ENCODE measurements at places on chromosomes 7 and 10.

DNA sequence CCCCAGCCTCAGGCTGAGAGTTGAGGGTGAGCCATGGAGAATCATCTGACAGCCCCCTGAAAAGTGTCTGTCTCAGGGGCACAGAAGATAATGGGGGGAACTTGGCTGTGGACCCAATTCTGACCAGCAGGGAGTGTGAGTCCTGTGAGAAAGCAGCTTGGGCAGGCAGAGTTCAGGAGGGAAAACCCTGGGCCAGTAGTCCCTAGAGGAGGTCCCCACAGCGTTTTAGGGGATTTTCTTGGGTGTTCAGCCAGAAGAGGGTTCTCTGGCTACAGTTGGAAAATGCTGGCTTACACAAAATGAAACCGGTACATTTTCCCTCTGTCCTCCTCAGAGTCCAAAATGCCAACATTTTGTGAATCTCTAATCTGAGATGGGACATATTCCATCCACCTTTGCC is 35.8 kb upstream of the TRIM8 start:
- DNase-seq: no peak

- DNase-seq: no peak
These were observed 59.4 kb upstream of the MXI1 start for GRCh38 chr10:110147961-110148360.

GRCh38 chr7:23662124-23662983 is 17.6 kb upstream of the FAM221A start:
- peak; percentile 52 for DNase-seq

DNA sequence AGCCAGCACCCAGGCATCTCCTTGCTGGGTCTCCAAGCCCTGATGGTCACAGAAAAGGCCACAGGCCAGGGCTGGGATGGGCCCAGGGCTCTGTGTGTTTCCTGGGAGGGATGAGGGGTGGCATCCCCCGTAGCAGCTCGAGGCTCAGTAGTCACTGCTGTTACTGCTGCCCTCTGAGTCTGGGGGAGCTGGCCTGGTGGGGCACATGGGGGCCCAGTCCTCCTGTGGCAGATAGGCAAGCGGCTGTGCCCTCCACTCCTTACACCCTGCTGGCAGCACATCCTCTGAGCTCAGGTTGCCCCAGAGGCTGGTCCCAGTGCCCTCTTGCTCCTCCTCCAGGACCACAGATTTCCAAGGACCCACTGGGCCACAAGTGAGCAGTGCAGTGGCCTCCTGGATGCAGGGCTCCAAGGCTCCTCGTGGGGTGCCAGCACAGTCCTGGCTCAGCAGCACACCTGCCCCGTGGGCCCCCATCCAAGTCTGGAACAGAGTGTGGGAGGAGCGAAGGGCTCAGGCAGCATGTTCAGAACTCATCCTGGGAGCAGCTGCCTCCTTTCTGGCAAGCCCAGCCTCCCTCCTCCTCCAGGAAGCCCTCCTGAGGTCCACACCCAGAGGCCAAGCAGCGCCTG is 31.5 kb upstream of the TUBB8 start:
- no peak for DNase-seq

DNA sequence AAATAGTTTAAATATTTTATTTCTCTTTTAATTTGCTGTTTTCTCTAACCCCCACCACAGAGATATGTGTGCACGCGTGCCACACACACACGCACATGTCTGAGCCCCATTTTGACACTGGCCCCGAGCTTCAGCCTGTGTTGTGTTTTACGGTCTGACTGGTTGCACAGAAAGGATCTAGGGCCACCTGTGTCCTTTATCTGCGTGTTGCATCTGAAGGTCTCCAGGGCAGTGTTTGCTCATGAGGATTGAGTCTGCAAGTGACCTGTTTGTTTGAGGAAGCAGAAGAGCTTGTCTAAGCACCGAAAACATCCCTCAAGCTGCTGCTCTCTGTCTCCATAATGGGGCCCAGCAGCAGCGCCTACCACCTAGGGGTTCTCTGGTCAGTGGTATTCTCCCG is 266.4 kb upstream of the LYZL1 start:
- no peak for DNase-seq

GRCh38 chr10:121069061-121069850 is 218.1 kb downstream of the WDR11 start:
- no peak for DNase-seq

GRCh38 chr10:49055221-49055849 is 60.0 kb downstream of the VSTM4 start:
- DNase-seq: no peak

DNA sequence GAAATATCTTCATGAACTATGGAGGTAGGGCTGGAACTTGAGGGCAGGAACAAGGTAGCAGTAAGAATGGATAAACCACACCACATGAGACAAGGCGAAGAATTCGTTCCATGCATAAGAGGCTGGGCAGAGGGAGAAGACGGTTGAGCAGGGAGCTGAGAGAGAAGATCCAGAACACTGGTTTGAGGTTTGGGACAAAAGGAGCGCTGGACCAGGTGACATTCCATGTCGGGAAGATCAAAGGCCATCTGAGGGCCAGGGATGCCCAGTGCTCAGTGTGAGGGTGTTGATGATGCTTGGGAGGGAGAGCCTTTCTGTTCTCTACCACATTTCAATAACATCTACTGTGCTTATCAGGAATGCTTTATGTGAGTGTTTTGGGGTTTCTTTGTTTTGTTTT is 52.8 kb downstream of the WIPF3 start:
- no peak for DNase-seq

GRCh38 chr7:99559175-99559915 is 903 bp downstream of the ZNF655 start:
- DNase-seq: no peak

DNA sequence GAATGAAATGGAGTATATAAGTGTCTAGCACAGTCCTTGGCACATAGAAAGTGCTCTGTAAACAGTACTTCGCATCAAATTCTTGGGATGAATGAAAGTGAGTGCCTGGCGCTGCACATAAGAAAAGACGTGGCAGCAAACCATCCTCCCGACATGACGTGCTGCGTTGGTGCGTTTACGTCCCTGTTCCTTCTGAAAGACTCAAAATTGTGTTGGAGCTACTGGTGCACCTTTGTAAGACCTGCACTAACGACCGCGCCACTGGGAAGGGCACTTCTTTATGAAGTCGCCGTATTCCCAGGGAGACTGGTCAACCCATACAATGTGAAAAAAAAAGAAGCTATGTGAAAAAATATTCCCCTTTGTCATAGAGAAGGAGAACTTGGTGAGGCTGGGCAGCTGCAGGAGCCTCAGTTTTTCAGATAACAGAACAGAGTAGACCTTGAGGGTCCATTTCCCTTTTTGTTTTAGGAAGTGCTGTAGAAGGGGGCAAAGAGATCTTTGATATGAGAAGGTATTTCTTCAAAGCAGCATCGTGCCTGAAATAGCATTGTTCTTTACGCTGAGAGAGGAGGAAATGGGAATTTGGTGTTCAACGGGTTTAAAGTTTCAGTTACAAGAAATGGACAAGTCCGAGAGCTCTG is 91.7 kb downstream of the PTPRE start:
- DNase-seq: no peak

- DNase-seq: no peak
These were observed 66.5 kb upstream of the EEPD1 start for GRCh38 chr7:36086571-36086970.

- peak; percentile 33 for DNase-seq
These were observed at the start of gene RBP4 for GRCh38 chr10:93601146-93601773. RBP4 (minus strand) TSS chr10:93601235; CDS start chr10:93601028, 207 bp downstream.

DNA sequence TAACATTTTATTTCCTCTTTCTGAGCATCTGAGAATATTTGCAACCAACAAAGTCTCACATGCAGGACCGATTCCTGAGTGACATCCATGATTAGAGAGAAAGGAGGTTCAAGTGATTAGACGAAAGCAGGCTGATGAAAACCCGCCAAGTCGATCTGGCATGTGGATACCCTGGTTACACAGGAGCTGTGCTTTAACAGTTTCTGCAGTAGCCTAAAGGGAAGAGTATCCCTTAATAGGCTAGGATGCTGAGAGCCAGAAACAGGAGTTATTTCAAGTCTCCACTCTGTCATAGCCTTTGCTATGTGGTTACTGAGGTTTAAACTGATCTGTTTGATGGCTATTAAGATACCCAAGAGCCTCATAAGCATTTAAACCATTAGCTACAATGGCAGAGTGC is 82.5 kb downstream of the PRKCQ start:
- DNase-seq: no peak

GRCh38 chr7:20742913-20743312 is 43.8 kb downstream of the SP8 start:
- no peak for DNase-seq

DNA sequence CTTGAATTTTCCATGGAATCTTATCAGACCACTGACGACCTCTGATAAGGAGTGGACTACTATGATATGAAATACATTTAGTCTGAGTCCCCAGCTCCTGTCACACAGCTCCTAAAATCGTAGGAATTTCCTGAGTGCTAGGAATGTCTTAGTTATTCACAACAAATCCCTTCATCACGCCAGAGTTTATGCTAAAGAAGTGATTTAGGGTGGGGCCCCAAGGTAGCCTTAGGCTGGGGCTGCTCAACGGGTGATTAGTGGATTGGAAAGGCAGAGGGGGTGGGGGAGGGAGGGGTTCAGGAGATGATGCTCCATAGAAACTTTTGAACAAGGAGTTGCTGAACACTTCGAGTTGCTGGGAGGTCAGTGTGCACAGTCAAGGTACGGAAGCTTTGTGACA is 7.0 kb upstream of the TET1 start:
- DNase-seq: peak; percentile 58

- DNase-seq: no peak
These were observed 95.8 kb downstream of the SEMA3C start for GRCh38 chr7:80823057-80823456.

- DNase-seq: no peak
These were observed 43.9 kb upstream of the SRGN start for GRCh38 chr10:69043931-69044531.

DNA sequence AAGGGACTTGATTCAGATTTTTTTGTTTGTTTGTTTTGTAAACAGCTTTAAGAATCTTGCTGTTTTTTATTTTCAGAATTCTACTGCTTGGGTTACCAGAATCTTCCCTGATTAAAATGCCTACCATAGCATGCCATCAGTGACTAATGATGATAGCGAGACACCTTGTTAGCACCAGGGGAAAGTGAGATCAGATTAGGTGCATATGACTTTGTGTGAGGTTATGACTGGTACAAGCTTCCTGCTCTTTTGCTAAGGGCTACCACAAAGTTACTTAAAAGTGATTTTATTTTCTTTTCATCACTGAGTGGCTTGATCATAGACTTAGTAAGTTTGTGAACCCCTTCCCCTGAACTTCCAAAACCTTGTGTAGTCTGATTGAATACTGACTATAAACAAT is 93.5 kb downstream of the SND1 start:
- no peak for DNase-seq

DNA sequence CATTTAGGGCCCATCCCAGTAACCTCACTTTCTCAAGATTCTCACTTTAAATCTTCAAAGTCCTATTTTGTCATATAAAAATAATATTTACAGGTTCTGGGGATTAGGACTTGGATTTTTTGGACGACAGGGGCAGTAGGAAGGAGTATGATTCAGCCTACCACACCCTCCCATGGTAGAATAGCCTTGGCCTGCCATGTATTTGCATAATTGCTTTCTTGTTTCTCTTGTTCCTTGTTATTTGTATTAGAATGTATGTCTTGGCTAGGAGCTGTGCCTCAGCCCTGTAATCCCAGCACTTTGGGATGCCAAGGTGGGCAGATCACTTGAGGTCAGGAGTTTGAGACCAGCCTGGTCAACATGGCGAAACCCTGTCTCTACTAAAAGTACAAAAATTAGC is 92.5 kb downstream of the ELAPOR2 start:
- DNase-seq: no peak

DNA sequence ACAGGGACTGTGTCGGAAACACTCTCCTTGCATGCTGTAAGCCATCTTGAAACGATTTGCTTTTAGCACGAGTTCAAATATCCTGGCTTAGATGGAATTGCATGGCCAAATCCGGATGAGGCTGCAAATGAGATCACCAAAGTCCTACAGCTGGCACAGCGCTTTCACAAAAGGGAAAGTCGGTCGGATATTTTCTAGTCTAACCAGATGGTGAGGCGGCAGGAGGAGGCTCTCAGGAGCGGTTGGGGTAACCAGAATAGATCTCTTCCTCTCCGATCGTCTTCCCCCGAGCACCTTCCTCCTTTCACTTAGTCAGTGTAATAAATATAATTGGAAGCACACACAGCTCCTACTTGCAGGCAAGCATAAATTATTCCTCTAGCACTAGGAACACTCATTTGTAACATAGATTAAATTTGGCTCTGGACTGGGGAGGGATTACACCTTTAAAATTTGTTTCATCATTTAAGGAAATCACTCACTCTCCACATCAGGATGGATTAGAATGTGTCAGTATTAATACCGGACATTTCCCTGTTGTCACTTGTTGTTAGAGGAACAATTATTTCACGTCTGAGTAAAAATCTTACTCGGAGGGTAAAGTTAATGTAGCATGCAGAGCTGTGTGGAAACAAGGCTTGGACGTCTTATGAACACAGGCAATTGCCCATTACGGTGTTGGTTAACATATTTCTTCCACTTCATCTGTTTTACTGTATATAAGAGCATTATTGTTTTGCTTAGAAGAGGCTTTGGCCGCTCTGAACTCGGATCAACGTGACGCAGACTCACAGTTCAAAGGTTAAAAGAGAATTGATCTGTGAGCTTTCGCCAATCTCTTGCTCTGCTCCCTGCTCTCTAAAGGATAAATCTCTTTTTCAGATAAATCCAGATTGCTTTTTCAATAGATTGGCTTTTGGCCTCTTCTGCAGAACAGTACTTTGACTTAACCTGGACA is 857.9 kb downstream of the TYW1 start:
- DNase-seq: no peak

DNA sequence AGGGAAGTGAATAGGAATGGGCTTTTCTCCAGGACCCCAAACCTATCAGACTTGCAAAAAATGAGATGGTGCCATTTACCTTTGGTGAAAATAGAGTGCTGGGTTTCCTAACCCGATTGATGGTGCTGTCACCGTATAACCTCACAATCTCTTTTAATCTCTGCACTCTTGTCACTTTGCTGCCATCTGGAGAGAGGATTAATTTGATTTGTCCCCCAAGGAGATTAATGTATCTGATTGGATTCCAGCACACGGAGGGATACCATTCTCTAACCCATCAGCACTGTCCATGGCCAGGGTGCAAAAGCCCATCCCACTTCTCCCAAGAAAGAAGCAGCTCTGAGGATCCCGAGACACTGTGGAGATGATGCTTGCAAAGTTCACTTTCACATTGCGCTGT is 86.3 kb upstream of the NFE2L3 start:
- DNase-seq: no peak

- DNase-seq: no peak
These were observed 33.7 kb downstream of the CFAP58 start for GRCh38 chr10:104387130-104387888.

GRCh38 chr7:95596198-95597063 is at the start of gene PDK4:
PDK4 (minus strand) TSS chr7:95596516; CDS start chr7:95596293, 223 bp downstream.
- peak; percentile 84 for DNase-seq

- no peak for DNase-seq
These were observed 580 bp downstream of the ZNF775 start for GRCh38 chr7:150379441-150380379.

GRCh38 chr10:97312897-97313296 is 6.2 kb upstream of the FRAT1 start:
- no peak for DNase-seq
